CD4-positive, alpha-beta T cell treated with Interleukin-10 for 1 hour (primary cell): ENCODE measurements at places on chromosomes 2 and 18.
A peak's percentile ranks its signal among the peaks of the same experiment; 100 is the strongest.

DNA sequence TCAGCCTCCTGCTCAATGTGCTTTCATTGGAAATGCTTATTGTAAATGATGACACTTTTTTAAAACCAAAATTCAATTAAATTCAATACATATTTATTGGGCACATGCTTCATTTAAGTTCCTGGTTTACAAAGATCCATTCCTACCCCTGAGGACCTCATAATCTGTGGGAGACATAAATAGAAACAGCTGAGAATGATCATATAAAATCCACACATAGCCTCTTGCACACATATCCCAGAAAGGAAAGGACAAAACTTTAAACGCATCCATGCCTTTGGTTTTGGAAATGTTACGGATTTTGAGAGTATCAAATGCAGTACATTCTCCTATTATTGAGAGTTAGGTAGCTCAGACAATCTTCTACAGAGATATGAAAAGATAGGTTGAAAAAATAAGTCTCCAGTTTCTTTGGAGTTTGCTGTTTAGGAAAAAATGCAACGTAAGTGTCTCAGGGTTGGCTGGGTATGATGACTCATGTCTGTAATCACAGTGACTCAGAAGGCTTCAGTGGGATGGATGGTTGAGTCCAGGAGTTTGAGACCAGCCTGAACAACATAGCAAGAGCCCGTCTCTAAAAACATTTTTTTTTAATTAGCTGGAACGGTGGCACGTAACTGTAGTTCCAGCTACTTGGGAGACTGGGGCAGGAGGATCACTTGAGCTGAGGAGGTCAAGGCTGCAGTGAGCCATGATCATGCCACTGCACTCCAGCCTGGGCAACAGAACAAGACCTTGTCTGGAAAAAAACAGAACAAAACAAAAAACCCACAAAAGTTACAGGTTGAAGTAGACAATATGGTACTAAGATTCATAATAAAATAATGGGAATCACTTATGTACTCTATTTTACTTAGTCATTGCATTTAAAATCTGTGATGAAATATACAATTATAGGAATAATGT lies 3.9 kb upstream of the PRELID3A start:
- DNase-seq, result no peak

- DNase-seq, result no peak
These were observed 3.9 kb downstream of the SKOR2 start for GRCh38 chr18:47247416-47248114.

- DNase-seq, result no peak
These were observed 167.1 kb downstream of the RAB3GAP1 start for GRCh38 chr2:135219226-135219625.

DNA sequence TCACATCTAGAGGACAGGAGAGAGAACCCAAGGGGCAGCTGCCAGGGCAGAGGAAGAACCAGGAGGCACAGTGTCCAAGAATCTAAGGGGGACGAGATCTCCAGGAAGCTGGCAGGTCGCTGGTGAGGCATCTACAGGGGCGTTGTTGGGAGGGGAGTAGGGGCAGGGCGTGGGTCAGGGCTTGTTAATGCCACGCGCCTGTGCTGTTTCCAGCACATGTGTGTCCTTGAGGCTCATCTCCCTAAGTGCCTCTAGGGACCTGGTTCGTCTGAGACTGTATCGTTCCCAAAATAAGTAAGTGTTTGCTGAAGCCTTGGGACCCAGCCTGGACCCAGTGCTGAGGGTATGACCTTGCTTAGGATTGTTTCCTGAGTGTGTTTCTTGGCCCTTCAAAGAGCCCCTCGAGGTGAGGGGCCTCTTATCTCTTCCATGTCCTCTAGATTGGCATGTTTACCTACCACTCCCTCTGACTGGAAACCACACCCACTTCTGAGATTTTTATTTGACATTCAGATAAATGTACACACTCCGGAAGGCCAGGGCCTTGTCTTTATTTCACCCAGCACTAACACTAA lies 22.2 kb downstream of the HK2 start:
- DNase-seq, result no peak

- peak; percentile 16 for DNase-seq
These were observed 151.0 kb downstream of the TPO start for GRCh38 chr2:1563943-1564891.

DNA sequence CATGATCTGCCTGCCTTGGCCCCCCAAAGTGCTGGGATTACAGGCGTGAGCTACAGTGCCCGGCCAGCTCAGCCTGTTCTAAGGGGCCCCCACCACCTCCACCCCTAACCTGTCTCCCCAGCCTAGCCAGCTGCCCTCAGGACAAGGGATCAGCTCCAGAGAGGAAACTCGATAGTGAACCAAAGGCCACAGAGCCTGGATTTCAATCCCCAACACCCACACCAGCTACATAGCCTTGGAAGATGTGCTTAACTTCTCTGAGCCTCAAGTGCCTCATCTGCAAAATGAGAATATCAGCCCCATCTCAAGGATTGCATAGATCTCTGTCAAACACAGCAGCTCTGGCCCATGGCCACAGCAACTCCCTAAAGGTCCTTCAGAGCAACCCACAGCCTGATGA lies 32.0 kb downstream of the BIN1 start:
- DNase-seq, result no peak

DNA sequence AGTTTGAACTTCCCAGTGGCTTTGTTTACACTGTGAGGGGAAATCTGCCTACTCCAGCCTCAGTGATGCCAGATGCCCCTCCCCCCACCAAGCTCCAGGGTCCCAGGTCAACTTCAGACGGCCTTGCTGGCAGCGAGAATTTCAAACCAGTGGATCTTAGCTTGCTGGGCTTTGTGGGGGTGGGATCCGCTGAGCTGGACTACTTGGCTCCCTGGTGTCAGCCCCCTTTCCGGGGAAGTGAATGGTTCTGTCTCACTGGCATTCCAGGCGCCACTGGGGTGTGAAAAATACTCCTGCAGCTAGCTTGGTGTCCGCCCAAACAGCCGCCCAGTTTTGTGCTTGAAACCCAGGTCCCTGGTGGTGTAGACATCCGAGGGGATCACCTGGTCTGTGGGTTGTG lies 70.0 kb upstream of the NEUROD1 start:
- no peak for DNase-seq

GRCh38 chr18:77466890-77467289 lies 217.2 kb downstream of the GALR1 start:
- DNase-seq, result no peak
